ENCODE measurements at places on chromosomes 13 and 19.
A peak's percentile ranks its signal among the peaks of the same experiment; 100 is the strongest.

DNA sequence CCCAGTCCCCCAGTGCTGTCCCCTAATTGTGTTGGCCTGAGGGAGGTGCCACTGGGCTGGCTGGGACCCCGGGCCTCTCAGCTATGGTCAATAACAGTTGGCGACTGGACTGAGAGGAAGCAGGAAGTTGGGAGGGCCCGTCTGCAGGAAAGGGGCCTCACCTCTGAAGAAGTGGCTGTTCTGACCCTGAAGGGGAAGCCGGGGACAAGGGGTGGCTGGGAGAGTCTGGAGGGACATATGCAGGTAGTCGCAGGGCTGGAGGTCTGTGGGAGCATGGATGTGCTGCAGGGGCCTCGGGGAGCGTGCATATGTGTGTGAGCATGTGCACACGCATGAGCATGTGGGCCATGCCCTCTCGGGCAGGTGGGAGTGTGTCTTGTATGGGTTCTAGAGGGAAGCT is 5.9 kb downstream of the PKN1 start:
- DNase-seq, result peak; percentile 6

- peak; percentile 74 for DNase-seq
Observed at GRCh38 chr19:42113641-42114348, 18.5 kb downstream of the POU2F2 start.

DNA sequence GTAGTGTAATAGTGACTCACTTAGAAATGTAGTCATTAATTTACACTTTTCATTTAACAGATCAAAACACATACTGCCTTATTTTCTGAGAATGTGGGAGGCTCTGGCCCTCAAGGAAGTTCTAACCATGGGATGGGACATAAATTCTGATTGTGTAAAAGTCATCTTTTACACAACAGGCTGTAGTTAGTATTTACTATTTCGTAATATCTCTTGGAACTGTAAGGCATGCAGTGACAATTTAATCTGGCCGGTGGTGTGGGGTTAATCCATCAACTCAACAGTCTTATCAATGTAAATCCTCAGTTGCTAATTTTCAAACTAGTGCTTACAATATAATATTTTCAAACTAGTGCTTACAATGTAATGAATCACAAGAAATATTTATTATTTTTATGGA is 1599.2 kb downstream of the EFNB2 start:
- no peak for DNase-seq

GRCh38 chr13:113968463-113969310 is 5.2 kb downstream of the C13orf46 start:
- no peak for DNase-seq

DNA sequence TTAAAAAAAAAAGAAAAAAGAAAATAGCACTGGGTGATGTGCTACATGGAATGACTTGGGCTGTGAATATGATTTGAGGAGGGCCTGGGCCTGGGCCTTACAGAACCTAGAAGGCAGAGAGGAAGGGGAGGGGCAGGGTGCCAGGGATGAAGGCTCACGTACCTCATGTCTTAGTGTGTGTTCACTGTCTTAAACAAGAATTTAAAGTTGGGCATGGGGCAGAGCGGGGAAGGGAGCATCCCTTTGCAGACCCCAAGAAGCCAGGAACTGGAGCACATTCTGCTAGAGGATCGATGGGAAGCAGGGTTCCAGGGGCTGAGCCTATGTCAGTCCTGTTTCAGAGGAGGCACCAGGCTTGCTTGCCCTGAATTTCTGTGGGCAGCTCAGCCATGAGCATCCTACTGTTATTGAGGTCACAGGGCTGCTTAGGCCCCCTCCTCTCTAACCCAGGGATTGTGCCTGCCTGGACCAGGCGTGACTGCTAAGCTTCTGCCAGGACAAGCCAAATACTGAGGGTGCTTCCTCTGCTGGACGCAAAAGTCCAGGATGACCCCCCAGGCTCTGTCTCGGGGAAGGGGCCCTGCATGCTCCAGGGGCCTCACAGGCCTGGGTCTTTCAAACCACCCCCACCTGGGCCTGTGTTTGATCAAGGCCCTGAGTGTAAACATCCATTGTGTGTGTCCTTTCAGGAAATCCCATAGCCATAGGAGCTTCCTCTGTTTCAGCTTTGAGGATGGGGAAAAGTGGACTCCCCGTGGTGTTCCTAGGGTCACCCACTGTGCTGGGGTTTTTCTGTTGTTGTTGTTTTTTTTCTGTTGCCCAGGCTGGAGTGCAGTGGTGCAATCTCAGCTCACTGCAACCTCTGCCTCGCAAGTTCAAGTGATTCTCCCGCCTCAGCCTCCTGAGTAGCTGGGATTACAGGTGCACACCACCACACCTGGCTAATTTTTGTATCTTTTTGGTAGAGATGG is 4.8 kb downstream of the LSR start:
- no peak for DNase-seq

- no peak for DNase-seq
Observed at GRCh38 chr19:4707956-4708650, 15.5 kb downstream of the DPP9 start.

GRCh38 chr13:41416276-41416675 is 41.1 kb upstream of the RGCC start:
- no peak for DNase-seq

GRCh38 chr13:99977334-99977911 is 4.2 kb upstream of the ZIC2 start:
- DNase-seq, result no peak

GRCh38 chr13:90868321-90868920 is 479.1 kb upstream of the MIR17HG start:
- DNase-seq, result no peak

- DNase-seq, result no peak
Observed at GRCh38 chr19:18002347-18002850, 5.6 kb upstream of the ARRDC2 start.

DNA sequence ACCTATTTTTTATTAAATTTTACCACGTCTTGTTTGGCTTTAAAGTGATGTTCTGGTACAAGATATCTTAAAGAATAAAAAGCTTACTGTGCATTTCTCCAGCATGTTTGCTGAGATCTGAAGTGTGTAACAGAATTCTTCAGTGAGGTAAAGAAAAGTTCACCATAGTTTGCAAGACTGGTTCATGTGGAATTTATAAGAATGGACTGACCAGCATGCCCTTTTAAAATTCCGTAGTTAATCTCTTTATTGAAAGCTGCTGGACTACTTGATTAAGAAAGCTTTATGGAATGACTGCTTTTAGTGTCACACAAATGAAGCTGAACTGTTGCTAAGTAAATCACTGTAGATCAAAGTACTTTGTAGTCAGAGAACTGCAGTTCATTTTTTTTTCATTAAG is 119.2 kb downstream of the GPC6 start:
- no peak for DNase-seq

DNA sequence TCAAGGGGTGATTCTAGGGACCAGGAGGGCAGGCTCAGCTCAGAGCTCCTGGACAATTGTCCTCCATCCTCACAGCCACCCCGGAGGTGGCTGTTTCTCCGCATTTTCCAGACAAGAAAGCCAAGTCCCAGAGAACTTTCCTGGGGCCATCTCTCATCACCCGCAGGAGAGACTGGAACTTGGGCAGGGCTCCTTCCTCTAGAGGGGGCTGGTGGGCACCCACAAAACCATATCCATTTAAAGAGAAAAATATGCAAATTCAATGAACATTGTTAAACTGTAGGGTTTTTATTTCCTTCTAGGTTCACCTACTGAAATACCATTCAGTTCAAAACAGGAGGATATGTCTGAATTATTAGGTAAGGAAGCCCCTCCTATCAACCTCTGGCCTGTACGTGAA is 16.6 kb downstream of the SPACA7 start:
- no peak for DNase-seq

GRCh38 chr13:102772042-102772425 is 1.6 kb downstream of the TEX30 start:
- DNase-seq, result no peak

DNA sequence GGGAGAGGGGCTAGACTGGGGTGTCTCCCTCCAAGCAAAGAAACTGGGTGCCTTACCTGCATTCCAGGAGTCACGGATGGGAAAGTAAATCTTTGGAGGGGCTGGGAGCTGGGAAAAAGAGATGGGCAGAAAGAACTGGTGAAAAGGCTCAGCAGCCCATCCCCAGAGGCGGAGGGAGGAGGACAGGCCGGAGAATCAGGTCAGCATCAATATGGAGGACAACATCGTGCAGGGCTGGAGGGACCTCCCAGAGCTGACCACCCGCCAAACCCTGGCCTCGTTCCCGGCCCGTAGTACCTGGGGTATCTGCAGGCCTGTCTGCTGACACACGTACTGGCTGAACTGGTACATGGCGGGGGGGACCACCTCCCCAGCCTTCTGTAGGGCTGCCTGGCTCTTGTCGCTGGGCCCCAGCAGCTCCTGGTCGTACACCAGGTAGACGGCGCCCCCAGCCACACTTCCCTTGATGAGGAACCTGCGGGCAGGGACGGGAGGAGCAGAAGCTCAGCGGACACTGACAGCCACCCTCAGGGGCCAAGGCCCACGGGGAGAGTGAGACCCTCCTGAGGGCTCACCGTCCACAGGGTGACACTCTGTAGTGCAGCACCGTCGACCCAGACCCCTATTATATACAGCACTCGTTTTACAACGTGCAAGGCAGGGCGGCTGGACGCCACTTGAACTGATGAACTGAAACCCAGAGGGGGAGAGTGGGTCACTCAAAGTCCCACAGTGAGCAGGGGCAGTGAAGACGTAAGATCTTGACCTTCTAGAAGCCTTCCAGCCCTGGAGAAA is 830 bp downstream of the MICOS13 start:
- no peak for DNase-seq

- no peak for DNase-seq
Observed at GRCh38 chr13:29948244-29948643, 97.8 kb upstream of the UBL3 start.

DNA sequence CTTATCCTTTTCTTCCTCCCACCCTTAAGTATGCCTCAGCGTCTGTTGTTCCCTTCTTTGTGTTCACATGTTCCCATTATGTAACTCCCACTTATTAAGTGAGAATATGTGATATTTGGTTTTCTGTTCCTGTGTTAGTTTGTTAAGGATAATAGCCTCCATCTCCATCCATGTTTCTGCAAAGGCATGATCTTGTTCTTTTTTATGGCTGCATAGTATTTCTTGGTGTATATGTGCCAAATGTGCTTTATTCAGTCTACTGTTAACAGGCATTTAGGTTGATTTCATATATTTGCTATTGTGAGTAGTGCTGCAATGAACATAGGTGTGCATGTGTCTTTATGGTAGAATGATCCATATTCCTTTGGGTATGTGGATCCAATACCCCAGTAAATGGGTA is 3.2 kb upstream of the ZNF441 start:
- no peak for DNase-seq

DNA sequence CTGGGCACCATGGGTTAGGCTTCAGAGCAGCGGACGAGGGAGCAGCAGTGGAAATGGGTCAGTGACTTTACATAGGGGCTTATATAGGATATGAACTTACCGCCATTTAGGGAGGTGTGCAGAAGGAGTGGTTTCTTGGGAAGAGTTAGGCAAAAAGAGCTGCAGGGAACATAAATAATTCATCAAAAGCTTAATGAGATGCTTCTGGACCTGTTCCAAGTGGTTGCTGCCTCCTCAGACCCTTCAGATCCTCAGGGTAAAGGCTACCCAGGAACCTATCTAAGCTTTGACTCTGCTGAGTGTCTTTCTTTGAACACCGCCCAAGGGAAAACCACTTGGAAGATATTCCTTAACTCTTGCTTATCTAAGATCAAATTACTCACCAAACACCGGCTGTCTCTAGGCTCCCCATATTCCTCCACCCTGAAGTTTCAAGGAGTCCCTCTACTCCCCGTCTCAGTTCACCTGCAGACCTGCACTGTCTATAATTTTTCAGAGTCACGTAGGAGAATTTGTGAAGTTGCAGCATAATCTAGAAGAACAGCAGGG is at the start of gene IGFL4:
Gene IGFL4 (minus strand): TSS at position 51 of the 549 bp plus-strand sequence. CDS start 40 bp downstream, at position 11.
- DNase-seq, result no peak

DNA sequence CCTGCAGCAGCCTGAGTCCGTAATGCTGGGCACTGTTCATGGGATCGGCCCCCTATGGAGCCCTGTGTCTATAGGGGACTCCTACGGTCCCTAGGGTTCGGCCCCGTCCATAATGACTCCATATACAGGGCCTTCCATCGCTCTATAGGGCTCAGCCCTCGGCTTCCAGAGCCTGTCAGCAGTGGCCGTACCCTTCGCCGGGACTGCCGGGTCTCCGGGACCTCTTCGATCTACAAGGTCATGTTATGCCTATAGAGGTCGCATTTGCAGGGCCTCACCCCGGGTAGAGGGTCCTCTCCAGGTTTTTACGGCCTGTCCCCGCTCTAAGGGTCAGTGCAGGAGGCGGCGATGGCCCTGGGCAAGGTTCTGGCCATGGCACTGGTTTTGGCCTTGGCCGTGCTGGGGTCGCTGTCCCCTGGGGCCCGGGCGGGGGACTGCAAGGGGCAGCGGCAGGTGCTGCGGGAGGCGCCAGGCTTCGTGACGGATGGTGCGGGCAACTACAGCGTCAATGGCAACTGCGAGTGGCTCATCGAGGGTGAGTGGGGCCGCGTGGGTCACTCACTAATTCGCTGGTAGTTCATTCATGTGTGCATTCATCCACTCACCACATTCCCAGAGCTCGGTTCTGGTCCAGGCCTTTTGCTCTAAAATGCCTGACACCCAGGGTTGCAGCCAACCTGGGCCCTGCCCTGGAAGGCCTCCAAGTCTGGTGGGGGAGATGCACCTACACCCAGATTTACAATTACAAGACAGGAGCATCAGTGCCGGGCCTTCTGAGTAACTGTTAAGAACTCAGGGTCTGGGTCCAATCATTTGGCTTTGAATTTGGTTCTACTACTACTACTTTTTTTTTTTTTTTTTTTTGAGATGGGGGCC is 699 bp downstream of the MEGF8 start:
- DNase-seq, result peak; percentile 74

- DNase-seq, result no peak
Observed at GRCh38 chr19:50723069-50723468, at the start of gene CLEC11A. Gene CLEC11A, plus strand, starts transcription at chr19:50723364. Its CDS starts 162 bp downstream, at chr19:50723526.

DNA sequence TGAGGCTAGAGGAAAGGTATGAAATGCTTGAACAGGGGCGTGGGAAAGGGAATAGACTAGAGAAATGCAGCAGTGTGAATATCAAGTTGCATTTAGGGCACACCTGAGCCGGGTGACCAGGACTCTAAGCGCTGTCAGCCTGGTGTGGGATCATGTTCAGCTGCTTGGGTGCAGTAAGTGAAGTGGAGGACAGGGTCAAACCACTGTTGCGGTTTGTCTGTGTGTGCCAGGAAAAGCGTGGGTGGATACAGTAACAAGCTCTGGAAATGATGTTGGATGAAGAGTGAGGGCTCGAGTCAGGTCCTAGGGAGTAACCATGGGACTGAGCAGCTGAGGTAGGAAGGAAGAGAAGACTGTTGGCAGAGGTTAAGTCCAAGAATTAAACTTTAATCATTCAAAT is 15.8 kb downstream of the DGKH start:
- no peak for DNase-seq

DNA sequence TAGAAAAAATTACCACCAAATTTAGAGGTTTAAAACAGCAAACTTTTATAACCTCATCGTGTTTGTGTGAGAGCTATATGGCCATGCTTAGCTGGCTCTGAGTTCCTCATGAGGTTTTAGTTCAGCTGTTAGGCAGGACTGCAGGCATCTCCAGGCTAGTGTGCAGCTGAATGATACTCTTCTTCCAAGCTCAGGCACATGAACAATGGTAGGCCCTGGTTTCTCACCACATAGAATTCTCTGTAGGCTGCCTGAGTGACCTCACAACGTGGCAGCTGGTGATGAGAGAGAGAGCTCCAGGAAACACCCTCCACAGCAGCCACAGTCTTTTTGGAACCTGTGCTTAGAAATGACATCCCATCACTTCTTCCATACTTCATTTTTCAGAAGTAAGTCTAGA is 540.6 kb upstream of the MIR17HG start:
- no peak for DNase-seq

- DNase-seq, result no peak
Observed at GRCh38 chr13:40996426-40997092, 22.6 kb downstream of the ELF1 start.

GRCh38 chr19:36850559-36851442 is at the start of gene ZNF345:
Gene ZNF345, plus strand, starts transcription at chr19:36850876. Its CDS starts 25,955 bp downstream, at chr19:36876831.
- DNase-seq, result peak; percentile 90
